ENCODE measurements at places on chromosomes 6 and 20. TPM values are rescaled to one million over a fixed set of nuclear protein-coding genes. Genes with fewer than 3 reads are reported as not detected.

DNA sequence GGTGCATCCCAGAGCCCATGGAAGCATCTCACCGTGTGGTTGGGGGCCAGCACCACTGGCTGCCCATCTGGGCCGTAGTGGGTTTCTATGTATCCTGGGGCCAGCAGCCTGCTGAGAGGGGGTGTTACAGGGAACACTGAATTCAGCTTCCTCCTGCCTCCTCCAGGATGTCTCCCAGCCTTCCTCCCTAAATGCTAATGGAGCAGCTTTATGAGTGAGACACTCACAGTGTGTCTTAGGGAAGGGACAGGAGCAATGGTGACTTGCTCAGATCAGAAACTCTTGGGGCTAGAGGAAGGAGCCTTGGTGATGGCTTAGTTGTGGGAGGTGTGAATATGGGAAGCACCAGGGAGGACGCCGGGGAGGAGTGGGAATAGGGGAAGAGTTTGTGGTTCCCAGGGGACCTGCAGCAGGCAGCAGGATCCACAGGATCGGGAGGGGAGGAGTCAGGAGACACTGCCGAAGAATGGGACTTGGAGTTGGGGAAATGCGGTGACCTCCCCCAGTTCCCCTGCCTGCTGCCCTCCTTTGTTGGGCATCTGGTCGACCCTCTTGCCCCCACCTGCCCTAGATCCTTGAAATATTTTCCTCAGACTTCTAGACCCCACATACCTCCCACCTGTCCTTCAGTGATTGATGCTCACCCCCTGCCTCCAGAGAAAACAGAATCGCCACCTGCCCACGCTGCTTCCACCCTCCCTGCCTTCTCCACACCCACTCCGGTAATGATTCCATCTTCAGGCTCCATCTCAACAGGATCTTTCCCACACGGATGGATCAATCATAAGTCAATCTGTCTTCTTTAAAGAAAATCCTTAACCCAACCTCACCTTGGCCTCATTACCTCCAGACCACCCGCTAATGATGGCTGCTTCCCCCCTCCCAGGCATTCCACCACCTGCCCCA, 6.6 kb downstream of the ADAM33 start:
- DNase-seq = no peak

DNA sequence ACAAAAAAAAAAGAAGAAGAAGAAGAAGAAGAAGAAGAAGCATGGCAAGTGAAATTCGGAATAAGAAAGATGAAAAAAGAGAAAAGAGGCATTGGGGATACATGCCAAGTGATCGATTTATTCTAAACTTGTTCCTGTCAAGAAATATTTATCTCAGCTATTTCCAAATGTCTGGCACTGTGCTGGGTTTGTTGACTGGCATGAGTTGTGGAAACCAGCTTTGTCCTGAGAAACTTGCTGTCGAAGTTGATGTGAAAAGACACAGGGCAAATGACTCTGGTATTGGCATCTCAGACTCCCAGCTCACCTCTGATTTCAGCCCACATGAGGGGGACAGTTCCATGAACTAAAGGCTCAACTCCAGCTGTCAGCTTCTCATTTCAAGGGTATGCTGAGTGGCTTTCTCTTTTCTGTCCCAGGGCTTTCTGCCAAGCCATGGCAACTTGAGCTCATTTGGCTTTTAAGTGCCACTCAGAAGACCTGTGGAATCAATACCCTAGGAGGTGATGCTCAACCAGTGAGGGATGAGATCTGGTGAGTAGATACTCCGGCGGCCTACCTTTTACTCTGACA, 253.3 kb upstream of the JAG1 start:
- no peak for DNase-seq

DNA sequence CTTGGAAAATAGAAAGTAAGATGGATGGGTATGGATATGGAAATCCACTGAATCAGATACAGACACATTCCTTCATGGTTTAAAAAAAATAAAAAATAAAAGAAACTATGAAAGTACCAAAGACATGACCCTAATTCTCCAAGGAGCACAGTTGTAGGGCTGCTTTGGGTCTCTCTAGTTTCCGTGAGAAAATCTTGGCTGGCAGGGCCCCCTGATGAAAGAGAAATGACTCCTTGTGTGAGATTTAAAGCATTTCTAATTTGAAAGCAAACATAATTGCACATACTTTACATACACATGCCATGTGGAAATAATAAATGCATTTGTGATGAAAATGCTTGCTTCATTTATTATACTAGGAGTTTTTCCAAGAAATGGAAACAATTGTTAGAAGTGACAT, 593.9 kb upstream of the BTBD3 start:
- DNase-seq = no peak

DNA sequence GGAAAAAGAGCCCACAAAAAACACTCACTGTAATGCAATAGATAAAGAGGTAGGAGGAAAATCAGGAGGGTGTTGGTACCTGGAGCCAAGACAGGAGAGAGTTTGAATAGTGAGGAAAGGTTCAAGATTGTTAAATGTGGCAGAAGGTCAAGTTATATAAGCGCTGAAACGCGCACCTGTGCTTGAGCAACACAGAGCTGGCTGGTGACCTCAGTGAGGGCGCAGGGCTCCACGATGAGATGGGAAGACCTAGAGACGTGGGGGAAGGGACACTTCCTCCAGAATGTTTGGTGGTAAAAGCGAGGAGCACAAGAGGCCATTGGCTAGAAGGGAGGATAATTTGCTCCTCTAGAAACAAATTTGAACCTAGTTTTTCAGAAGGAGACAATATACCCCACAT, 4.2 kb upstream of the PPP1R14C start:
- no peak for DNase-seq

DNA sequence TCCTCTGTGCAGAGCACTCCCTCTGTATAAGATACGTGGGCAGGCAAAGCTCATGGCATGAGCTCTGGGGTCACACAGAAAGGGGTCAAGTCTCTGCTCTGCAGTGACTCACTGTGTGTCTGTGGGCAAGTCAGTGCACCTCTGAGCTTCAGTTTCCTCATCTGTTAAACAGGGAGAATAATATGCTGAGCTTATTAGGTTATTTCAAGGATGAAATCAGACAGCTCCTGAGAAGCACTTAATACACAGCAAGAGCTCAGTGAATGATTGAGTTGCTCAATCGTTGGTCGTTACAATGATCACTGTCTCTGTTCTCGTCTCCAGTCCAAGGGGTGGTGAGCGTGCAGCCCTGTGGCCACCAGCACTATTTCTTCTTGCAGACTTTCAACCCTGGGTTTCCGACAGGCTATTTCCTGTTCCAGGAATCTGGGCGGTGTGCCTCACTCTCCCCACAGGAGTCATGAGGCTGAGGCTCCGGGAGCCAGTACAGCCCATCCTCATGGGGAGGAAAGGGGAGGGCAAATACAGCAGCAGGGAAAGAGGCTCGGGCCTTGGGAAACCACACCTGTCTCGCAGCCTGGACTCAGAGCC, 28.9 kb downstream of the KIAA1755 start:
- DNase-seq = no peak

DNA sequence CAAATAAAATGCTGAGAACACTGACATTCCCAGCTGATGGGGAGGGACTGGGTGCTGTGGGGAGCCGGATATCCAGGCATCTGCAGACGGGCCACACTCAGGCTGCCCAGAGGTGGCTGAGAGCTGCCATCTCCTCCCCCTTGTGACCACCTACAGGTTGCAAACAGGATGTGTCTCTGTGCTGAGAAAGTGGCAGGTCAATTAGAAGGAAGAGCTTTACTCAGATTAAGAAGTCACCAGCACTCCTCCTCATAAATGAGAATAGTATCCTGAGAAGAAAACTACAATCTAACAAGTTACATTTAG, 63.0 kb downstream of the HUS1B start:
- no peak for DNase-seq

DNA sequence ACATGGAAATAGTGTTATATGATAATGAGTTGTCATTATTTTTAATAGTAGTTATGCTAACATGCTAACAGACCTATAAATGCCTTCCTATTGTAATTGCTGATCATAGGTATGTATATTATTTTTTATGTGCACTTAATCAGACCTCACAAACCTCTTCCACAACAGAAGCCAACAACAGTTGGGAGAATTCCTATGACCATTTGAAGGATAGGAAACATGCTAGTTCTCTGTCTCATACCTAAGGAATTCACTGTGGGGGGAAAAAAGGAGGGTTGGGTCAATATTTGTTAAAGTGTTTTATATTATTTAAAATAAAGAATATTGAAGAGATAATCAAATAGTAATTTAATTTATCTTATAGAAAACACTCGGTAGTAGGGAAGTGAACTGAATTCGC, 990.9 kb downstream of the EPHA7 start:
- DNase-seq = no peak

- no peak for DNase-seq
Observed at GRCh38 chr6:163369141-163369540, 45.4 kb upstream of the QKI start.

GRCh38 chr20:48834278-48834677, 6.5 kb upstream of the PREX1 start:
- no peak for DNase-seq

- no peak for DNase-seq
Observed at GRCh38 chr6:138499303-138500018, at the start of gene NHSL1. TSS of gene NHSL1 (minus strand) at chr6:138499494. CDS start at chr6:138499290, 204 bp downstream.

DNA sequence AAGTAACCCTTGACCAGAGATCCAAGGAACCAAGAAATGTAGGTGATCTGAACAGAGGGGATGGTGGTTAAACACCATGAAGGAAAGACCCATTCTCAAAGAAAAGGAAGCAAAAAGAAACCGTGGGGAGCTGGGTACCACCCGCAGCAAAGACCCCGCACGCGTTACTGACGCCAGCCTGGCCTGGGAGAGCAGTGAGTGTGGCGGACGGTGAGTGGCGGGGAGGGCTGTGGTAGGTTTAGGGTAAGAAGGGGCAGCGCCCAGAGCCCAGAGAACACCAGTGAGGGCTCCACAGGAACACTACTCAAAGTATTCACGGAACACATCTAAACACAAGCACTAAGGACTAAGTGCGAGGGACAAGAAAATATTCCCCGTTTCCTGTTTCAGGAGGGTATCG, 4.2 kb downstream of the GMEB2 start:
- no peak for DNase-seq

DNA sequence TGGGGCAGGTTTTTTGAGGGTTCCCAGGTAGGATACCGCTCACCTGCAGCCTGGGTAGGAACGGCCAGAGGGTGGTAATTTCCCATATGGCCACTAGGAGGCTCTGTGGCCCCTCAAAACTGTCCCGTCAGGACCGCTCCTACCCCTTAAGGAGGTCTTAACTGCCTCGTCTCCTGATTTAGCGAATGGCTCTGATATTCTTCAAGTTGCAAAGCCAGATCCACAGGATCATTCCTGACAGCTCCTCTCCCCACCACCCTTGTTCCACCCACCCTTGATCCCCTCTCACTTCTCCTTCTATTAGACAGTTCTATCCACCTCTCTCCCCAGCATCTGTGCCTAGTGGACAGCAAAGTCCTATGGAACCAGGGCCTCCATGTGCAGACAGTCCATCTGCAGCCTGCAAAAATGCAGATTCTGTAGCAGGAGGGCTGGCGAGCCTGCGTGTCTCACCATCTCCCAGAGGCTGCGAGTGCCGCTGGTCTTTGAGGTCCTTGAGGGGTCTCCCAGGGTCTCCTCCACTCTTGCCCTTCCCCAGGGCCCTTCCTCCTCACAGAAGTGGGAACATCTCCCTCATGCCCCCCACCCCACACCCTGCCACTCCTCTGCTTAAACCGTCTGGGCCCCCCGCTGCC, 34.3 kb upstream of the ZBP1 start:
- DNase-seq = peak; percentile 55

DNA sequence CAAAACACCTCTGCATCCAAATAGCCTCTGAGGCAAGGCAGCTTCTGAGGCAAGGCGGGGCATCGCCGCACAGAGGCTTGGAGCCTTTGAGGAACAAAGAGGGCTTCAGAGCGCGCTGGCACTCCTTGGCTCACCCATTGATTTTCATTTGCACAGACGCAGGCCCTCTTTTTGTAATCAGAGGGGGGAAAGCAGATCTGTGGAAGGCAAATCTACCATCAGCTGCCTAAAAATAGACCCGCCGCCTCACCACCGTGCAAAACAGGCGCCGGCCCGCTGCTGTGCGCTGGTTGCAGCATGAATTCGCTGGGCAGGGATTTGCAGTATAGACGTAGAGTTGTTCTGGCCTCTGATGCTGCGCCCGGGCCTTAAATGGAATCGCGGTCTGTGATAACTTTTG, 69.9 kb upstream of the STMND1 start:
- DNase-seq = no peak

DNA sequence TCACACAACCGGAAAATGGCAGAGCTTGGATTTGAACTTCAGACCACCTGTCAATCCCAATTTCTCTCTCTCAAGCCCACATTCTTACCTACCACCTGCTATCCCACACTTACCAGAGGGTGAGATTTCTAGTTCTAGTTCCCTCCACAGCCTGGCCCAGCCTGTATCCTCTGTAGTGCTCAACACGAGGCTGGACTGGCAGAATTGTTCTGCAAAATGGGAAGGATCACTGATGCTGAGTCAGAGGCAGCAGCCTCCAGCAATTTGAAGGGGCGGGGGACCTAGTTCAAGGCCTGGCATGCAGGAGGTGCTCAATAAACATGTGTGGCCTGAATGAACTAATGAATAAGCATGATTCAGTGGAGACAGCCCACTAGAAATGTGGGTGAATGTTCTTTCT, 53.6 kb upstream of the TTPAL start:
- DNase-seq = no peak

DNA sequence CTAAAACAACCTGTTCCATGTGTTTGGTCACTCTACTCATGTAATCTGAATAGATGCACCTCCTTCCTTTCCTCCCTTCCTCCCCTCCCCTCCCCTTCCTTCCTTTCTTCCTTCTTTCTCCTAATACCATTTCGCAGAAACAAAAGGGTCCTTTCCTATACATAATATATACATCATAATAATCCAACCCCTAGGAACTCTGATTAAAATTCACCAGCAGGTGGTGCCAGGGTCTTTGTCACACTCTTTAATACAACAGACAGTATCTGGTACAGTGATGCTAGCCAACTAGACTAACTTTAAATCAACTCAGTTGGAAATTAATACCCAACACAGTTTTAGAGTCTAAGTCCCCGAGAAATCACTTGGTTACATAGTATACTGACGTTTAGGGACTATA, 181.2 kb upstream of the SHLD1 start:
- peak; percentile 58 for DNase-seq

DNA sequence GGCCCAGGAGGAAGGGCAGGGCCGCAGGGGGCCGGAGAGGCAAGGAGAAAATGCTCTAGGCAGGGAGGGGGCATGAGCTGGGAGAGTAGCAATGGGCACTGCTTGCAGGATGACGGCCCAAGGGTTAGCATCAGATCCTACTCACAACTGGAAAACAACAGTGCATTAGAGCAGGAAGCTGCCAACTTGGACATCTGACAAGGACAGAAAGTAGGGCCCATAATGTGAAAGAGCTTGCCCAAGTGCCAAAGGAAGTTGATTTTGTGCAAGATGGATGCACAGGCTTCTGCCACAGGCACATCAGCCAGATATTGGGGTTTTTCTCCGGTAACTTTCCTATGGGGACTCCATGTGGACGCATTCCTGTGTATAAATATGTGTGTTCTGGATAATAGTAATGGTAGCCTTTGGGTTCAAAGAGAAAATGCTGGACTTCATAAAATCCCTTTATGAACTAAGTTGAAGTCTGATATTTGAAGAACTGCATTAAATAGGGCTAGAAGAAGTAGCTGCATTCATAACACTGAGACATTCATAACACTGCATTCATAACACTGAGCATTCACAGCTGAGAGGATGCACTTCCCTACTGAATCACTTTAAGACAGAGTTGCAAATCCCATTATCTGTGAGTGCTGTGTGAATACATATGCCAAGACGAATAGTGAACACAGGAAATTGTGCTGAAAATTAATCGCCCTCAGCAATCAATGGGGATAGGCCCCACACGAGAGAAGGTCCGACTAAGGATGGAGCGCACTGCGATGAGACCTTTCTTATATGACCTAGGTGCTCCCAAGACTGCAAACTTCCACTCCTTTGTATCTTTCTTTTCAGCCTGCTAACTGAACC, 235.6 kb upstream of the PRDM1 start:
- DNase-seq = no peak

SYNCRIP gene
- 46.1 TPM for total RNA-seq

All from prostate gland (tissue), 2 donors.